ENCODE measurements at places on chromosomes 11 and 22. TPM values are rescaled to one million over a fixed set of nuclear protein-coding genes. Genes with fewer than 3 reads are reported as not detected.

GAL3ST1 gene
- polyA plus RNA-seq, result 0.51 TPM

SCN4B gene
- polyA plus RNA-seq, result 0.37 TPM

PYGM gene
- polyA plus RNA-seq, result 1.7 TPM

C22orf31 gene
- not detected for polyA plus RNA-seq

GLYAT gene
- not detected for polyA plus RNA-seq

MRPL11 gene
- polyA plus RNA-seq, result 87.1 TPM

IL18 gene
- polyA plus RNA-seq, result 44.9 TPM

CATSPERZ gene
- 0.09 TPM for polyA plus RNA-seq

CEP57 gene
- 22.2 TPM for polyA plus RNA-seq

USP2 gene
- 0.15 TPM for polyA plus RNA-seq

KCNJ5 gene
- polyA plus RNA-seq, result 4.5 TPM

DNA sequence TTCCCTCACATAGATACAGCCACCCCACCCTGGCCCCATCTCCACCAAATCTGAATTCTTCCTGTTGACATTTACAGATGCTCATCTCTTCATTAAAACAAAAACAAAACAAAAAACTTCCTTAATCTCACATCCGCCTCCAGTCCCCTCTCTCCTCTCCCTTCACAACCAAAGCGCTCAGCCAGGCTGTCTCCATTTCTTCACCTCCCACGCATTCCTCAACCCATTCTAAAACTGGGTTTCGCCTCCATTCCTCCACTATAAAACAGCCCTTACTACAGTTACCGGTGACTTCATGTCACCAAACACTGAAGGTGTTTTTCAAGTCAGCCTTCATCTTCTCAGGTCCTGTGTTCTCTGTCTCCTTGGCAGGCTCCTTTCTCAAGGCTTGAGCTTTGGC lies 9.6 kb downstream of the BACE1-AS start:
- DNase-seq, result no peak

DNA sequence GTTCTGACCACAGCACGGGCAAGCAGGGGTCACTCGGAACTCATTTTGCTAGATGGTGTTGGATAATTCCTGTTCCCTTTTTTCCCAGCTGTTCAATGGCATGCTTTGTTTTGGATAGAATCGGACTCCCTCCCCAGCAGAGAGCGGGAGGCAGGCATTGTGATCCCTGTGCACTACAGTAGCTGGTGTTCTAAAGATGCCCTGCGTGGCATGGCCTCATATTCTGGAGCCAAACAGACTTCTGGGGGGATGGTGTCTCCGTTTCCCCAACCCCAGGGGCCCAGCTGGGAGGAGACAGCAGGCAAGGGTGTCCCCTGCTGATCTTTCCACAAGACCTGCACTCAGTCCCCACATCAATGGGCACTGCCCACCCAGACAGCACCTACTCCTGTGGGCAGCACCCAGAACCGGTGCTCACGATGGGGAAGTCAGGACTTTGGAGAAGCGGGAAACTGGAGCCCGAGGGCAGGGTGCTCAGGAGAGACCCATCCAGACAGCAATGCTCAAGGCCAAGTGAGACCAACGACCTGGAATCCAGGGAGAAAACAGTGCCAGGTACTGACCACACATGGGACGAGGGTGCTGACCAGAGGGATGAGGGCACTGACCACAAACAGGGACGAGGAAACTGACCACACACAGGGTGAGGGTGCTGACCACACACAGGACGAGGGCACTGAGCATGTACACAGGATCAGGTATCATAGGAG lies 934.9 kb downstream of the BRD1 start:
- no peak for DNase-seq

DNA sequence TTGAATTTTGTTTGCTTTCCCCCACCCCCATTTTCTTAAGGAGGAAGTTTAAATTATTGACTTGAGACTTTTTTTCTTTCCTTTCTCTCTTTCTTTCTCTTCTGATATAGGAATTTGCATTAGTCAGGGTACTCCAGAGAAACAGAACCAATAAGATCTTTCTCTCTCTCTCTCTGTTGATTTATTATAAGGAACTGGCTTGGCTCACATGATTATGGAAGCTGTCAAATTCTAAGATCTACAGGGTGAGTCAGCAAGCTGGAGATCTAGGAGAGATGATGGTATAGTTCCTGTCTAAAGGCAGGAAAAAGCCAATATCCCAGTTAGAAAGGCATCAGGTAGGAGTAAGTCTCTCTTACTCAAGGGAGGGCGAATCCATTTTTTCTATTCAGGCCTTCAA lies 64.0 kb downstream of the CCDC81 start:
- DNase-seq, result no peak

DNA sequence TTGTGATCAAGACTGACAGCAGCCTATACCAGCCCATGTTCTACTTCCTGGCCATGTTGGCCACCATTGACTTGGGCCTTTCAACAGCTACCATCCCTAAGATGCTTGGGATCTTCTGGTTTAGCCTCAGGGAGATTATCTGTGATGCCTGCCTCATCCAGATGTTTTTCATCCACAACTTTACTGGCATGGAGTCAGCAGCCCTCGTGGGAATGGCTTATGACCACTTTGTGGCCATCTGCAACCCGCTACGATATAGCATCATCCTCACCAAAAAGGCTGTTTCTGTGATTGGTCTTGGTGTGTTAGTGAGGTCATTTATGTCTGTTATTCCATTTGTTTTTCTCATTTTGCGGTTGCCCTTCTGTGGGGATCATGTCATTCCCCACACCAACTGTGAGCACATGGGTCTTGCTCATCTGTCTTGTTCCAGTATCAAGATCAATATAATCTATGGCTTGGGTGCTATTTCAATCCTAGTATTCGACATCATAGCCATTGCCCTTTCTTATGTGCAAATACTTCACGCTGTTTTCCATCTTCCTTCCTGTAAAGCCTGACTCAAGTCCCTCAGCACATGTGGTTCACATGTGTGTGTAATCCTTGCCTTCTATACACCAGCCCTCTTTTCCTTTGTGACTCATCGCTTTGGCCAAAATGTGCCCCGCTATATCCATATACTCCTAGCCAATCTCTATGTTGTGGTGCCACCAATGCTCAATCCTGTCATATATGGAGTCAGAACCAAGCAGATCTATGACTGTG lies 23.6 kb downstream of the OR52E1 start:
- no peak for DNase-seq

- peak; percentile 37 for DNase-seq
Observed at GRCh38 chr11:70303070-70303469, 32.6 kb downstream of the PPFIA1 start.

GRCh38 chr11:121929581-121929980 lies 186.4 kb downstream of the BLID start:
- DNase-seq, result no peak

DNA sequence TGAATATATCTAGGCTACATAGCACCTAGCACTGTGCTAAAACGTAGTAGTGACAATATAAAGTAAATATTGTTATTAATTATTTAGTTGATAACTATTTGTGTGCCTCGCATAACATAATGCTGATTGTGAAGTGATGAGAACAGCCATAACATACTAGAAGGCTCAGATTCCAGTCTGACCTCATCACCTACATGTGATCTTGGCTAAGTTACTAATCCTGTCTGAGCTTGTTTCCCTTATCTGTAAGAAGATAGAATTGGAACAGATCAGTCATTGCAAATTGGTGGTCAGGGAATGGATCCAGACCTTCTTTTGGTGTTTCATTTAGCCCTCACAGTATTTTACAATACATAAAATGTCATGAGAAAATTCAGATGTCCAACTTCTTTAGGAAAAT lies 103.4 kb upstream of the SEZ6L start:
- DNase-seq, result no peak

DNA sequence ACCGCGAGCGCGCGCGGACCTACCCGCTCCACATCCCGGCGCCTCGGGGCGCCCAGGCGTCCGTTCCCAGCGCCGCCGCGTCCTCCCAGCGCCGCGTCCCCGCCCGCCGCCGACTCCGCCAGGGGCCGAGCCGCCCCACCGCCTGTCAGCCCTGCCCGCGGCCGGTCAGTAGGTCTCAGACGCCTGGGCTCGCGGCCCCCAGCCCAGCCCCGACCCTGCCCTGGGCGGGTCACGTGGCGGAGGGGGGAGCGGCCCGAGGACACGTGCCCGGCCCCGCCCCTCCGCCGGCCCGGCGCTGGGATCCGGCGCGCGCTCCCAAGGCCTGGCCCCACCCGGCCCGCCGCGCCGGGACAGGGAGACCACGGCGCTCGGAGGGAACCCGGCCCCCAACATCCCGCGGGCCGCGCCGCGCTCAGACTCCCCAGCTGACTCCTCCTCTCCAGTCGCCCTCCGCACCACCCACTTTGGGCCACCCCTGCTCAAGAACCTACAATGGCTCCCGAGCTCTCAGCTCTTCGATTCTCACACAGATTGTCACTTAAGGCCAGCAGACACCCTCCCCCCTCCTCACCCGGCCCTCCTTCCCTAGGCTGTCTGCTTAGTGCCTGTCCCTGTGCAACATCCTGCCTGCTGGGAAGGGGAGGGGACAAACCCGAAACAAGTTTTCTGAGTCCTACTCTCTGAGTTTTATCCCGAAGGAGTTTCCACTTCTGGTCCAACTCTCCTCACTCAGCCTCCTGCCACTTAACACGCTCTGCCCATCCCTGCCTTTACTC lies at the start of gene RAB3IL1:
Gene RAB3IL1 (minus strand): TSS at position 233 of the 776 bp plus-strand sequence. CDS start 199 bp downstream, at position 34.
- DNase-seq, result peak; percentile 84

- no peak for DNase-seq
Observed at GRCh38 chr11:44189986-44190882, 94.8 kb downstream of the EXT2 start.

- DNase-seq, result no peak
Observed at GRCh38 chr11:2273311-2273710, 2.9 kb upstream of the ASCL2 start.

- no peak for DNase-seq
Observed at GRCh38 chr11:10314199-10315072, 9.6 kb downstream of the ADM start.

DNA sequence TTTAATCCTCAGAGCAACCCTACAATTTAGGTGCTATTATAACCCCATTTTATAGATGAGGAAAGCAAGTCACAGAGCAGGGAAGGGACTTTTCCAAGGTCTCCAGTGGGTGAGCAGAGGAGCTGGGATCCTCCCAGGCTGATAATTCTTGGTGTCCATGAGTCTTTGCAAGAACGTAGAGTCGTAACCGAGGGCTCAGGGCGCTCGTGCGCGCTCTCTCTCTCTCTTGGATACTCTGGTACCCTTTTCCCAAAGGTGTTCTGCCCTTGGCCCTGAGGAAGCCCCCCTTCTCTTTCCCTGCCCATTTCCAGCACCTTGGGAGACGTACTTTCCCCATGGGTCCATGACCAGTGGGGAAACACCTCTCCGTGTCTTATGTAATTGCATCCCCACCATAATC lies 5.2 kb upstream of the ZP1 start:
- DNase-seq, result peak; percentile 45

- DNase-seq, result no peak
Observed at GRCh38 chr11:2346586-2347307, 30.4 kb upstream of the CD81 start.

GRCh38 chr11:60924110-60924905 lies at the start of gene TMEM132A:
TMEM132A (plus strand) TSS chr11:60924460; CDS start chr11:60924634, 174 bp downstream.
- DNase-seq, result peak; percentile 87

DNA sequence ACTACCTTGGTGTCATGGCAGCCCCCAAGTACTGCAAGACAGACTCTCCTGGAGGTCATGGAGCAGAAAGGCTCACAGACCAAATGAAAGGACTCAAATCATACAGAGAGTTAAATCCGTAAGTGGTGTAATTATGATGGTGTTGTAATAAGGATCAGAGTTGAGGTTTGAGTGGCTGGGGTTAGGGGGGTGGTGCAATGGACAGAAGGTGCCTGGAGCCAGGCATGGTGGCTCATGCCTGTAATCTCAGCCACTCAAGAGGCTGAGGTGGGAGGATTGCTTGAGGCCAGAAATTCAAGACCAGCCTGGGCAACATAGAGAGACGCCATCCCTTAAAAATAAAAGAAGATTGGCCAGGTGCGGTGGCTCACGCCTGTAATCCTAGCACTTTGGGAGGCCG lies 18.7 kb downstream of the ART5 start:
- DNase-seq, result peak; percentile 29

All from spleen (tissue), 13 donors.